Muscle of leg (tissue), 16 donors: ENCODE measurements at places on chromosomes 4 and X. TPM values are rescaled to one million over a fixed set of nuclear protein-coding genes. Genes with fewer than 3 reads are reported as not detected.

DNA sequence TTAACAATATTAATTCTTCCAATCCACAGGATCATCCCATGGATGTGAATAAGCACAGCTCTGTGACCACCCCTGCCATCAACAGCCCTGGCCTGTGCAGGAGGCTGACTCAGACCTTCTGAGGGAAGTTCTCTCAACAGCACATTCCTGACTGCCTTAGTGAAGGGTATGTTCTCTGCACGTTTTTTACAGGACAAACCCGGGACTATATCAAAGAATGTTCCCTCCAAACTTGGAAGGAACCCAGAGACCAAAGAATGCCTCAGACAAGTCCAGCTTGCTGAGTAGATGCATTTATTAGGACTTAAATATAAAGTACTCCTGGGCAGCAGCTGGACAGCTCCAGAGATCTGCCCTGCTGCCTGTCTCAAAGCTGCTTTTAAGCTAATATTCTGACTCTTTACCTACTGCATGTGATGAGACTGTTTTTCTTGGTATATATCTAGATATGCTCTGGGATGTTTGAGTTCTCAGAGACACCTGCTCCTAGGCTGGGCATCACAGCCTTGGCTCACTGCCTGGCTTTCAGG lies 1127.8 kb upstream of the PRKX start:
- no peak for DNase-seq

- peak; percentile 69 for DNase-seq
These were observed 4.5 kb downstream of the MID1IP1 start for GRCh38 chrX:38805432-38806389.

- peak; percentile 90 for DNase-seq
These were observed 46.3 kb downstream of the STARD8 start for GRCh38 chrX:68693481-68694434.

- peak; percentile 43 for DNase-seq
These were observed 441.7 kb upstream of the RASGEF1B start for GRCh38 chr4:81913427-81913879.

CABS1 gene
- 0.53 TPM for polyA plus RNA-seq

DNA sequence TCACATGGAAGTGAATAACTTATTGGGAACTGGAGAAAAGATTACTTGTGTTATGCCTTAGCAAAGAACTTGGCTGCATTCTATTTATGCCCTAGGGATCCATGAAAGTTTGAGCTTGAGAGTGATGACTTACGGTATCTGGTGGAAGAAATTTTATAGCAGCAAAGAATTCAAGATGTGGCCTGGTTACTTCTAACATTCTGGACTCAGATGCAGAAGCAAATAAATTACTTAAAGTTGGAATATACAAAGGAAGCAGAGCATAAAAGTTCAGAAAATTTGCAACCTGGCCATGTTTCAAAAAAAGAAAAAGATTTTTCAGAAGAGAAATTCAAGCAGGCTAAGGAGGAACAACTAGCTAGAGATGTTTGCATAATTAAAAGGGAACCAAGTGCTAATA lies 252.3 kb upstream of the WDFY3 start:
- DNase-seq = peak; percentile 80

DNA sequence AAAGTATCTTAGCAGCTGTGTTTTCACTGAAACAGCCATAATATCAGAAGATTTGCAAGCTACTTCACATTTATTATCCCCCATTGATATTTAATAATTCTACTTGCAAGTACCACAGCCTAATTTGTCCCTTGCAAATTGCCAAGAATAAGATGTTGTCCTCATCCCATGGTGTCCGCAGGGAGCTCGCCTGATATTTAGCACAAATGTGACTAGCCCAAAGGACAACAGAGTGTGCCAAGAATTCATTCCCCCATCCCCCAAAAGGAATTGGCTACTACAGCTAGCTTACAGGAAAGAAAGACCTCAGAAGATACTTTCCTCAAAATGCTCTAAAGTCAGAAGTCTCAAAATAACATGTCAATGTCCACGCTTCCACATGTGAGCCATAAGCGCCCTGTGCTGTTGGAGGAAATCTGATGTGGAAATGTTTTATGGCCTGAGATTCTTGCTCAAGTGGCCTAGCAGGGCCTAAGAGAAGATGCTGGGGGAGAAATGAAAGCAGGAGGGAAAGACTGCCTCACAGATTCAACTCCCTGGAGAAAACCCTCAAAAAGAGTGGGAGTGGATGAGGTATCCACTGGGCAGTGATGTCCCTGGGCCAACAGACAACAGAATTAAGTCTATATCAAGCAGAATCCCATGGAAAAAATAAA lies 111.4 kb downstream of the SH3KBP1 start:
- DNase-seq = peak; percentile 36

SOWAHB gene
- 0.09 TPM for polyA plus RNA-seq

XKRX gene
- polyA plus RNA-seq = not detected

- DNase-seq = peak; percentile 51
These were observed 128.8 kb downstream of the RAB28 start for GRCh38 chr4:13355111-13355880.

GRCh38 chr4:138399081-138399480 lies 156.9 kb upstream of the SLC7A11 start:
- no peak for DNase-seq

PASD1 gene
- not detected for polyA plus RNA-seq

DNA sequence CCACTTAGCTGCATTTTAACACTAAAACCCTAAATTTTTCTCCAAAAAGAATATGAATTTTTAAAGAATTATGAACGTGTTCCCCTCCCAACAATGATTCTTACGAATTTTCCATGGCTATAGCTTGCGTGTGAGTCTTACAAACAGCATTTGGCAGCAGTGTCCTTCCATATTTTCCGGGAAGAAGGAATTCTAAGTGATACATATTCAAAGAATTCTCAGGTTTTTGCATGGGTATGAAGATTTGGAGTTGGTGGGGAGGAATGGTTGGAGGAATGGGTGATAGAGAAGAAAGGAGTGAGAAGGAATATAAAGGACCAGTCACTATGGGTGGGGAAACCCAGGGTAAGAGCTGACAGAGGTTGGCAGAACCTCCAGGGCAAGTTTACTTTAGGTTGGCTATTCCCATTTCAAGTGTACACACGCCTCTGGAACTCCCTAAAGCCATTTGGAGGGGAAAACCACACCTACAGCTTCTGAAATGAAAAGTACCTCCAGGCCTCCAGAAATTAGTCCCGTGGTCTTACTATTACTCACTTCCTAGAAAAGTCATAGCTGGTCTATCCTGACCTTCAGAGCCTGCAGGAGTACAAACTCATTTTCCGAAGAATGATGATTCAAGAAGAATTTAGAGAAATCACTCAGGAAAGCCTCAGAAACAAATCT lies 420.8 kb upstream of the DIPK2B start:
- DNase-seq = no peak

GAGE2A gene
- not detected for polyA plus RNA-seq

- DNase-seq = no peak
These were observed 116.4 kb upstream of the NKX1-1 start for GRCh38 chr4:1522606-1523005.

HHIP gene
- polyA plus RNA-seq = 3.8 TPM

- DNase-seq = peak; percentile 64
These were observed 115.6 kb upstream of the NALF2 start for GRCh38 chrX:69388526-69388925.
